ENCODE measurements at places on chromosomes 3 and 15.

DNA sequence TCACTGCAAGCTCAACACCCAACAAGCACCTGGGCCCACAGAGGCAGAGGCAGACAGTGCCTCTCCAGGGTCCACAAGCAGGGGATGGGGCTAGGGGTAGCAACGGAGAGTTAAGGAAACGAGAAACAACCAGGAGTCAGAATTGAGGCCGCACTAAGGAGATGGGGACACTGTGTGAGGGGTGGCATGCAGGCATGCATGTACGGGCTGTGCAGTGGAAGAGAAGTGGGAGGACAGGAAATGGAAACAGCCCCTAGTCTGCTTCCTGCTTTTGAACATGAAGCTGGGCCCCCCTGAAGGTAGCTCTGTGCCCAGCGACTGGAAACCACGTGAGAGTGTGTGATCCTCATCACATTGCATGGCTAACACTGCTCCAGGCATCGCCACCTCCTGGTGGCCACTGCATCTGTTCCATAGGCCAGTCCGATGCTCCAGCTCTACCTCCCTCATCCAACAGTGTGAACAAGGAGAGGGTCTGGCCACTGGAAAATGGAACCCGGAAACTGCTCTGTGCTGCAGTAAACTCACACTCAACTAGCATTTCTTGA lies 44.0 kb downstream of the XXYLT1 start:
- DNase-seq, result no peak

- no peak for DNase-seq
Measured at GRCh38 chr15:45242289-45242688, 9.7 kb upstream of the SLC28A2 start.

GRCh38 chr3:13417166-13417947 lies 2.8 kb downstream of the NUP210 start:
- DNase-seq, result no peak

- no peak for DNase-seq
Measured at GRCh38 chr3:16400106-16400931, 113.2 kb downstream of the RFTN1 start.

- DNase-seq, result no peak
Measured at GRCh38 chr15:64503197-64503596, 42.8 kb downstream of the ZNF609 start.

DNA sequence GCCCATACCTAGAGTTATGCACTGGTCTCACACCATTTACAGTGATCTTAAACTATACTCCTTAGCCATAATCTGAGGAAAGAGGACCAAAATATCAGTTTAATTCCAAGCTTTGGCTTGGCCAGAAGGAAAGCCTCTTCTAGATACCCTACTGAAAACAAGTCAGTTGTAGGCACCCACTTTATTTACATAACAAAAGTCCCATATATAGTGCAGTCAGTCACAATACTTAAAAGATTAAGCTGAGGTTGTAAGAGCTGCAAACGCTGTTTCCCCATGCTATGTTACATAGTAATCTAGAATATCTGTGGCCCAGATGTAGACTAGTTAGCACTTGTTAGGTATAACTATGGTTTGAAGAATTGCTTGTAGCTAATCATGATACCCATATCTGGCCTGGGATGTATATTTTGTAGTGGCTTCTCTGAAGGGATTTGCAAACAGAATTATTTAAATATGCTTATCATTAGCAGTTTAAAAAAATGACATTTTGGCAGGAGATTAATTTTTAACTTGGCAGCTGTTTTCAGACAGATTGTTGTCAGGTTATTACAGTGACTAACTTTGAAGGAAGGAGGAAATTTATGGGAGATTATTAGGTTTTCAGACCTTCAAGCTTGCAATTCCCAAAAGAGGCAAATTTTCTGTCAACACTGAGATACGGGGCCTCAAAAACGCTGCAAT lies 160.4 kb upstream of the SLC2A2 start:
- no peak for DNase-seq

DNA sequence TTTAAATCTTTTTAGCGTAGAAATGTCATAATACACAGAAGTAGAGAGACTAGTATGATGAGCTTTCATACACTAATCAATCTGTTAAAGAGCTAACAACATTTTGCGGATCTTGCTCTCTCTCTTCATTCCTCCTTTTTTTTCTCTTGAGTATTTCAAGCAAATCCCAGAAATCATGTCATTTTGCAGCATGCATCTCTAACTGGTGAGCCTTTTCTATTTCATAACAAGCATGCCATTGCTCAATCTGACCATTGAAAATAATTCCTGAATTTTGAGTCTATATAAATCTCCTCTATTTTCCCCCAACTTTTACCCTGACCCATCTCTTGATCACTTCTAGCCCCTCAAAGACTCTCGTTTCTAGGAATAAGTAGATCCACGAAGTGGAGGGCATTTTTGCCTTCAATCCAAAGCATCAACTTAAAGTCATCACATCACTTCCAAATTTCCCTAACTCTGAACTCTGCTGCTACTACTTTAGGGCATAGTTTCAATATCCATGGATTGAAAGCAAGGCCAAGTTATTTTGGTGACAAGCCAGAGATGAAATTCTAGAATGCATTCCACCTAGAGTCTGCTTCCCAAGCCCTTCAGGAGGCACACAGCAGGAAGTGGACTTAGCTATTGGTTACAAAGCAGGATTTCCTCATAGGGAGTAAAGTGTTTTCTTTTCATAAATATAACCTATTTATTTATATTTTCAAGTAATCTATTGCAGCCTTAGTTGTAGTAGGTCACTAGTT lies 253.5 kb upstream of the ZPLD1 start:
- no peak for DNase-seq
